ENCODE measurements at places on chromosomes 3 and 15. TPM values are rescaled to one million over a fixed set of nuclear protein-coding genes. Genes with fewer than 3 reads are reported as not detected.

Gene GPR160
- total RNA-seq = 14.6 TPM

Gene CA12
- 0.44 TPM for total RNA-seq

Gene ADAMTS17
- total RNA-seq = 4.8 TPM

DNA sequence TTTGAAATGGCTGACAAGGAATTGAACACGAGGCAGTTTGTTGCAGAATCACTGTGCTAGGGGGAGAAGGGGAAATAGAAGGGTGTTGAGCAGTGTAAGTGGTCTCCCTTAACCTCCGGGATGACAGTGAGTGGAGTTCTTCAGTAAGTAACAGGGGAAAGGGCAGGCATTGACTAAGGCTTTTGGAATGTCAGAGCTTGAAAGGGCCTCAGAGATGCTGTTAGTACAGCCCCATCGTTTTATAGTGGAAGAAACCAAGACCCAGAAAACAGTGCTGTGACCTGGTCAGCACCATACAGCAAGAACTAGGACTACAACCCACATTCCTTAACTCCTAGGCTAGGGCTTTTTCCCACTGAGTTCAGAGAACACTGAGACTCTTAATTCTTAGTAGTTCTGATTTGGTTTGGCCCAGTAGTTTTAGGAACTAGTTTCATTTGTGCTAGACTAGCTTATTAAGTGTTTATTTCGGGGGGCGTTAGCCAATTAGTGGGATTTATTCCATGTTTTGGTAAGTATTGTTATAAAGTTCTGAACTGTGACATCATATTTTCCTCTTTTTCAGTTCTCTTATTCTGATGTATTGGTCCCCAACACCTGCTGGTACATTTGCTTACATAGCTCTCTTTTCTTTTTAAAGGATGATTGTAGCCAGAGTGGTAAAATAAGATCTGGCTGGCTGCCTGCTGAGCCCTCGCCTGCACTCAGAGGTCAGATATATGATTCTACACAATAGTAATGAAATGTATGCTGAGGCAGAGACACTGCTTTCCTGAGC lies 34.2 kb downstream of the RAB11A start:
- no peak overlapping the region for H3K27ac ChIP-seq
- DNase-seq = no peak
- H3K36me3 ChIP-seq = peaks cover 62% of the 10 kb centered on the region
- H3K4me1 ChIP-seq = peaks cover 9% of the 10 kb centered on the region
- no peaks in the 10 kb centered on the region for H3K27me3 ChIP-seq

DNA sequence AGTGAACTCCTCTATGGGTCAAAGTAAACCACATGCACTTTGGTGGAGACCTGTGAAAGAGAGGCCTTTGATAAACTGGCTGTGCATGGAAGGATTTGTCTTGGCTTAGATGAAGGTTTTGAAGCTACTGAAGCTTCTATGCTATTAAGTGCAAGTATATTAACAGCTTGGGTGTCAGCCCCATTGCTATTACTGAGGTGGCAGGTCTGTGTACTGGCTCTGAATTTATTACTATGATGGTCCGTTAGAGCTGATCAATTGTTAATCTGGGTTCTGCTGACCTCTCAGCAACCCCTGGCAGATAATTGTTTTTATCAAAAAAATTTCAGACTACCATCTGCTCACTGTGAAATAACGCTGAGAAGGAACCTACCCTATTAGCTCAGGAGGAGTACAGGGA lies 268.2 kb downstream of the CACNA2D3 start:
- no peaks in the 10 kb centered on the region for H3K36me3 ChIP-seq
- H3K27ac ChIP-seq = no peak overlapping the region
- H3K27me3 ChIP-seq = no peaks in the 10 kb centered on the region
- H3K4me3 ChIP-seq = no peak overlapping the region
- DNase-seq = no peak
- no peaks in the 10 kb centered on the region for H3K4me1 ChIP-seq

DNA sequence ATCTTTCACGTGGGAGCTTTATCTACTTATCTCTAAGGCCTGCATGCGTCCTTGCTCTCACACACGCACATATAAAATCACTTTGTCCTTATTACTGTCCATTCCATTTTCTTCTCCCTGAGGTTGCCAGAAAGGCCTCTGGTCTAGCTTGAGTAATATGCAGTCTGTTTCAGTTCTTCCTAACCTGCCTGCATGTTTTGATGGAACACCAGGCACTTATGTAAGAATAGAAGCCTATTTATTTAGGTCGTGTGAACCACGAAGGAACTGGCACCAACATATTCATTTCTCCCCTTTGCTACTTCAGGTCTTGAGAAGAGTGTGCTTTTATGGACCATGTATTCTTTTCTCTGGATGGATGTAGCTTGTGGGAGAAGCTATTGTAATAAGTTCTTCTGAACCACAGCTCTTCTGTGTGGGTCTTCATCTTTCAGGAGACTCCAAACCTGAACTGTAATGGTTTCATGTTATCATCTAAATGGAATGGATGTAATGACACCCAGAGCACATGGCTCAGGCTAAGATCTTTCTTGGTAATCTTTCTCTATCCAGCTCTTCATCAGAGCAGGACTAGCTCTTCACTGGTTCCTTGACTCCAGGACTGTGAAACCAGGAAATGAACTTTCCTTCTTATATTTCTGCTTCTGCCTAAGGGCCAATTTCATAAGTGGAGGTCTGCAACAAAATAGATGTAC lies 53.8 kb downstream of the UBE2E2 start:
- no peak for DNase-seq
- no peak overlapping the region for H3K27ac ChIP-seq
- H3K36me3 ChIP-seq = no peaks in the 10 kb centered on the region
- no peaks in the 10 kb centered on the region for H3K27me3 ChIP-seq
- H3K4me1 ChIP-seq = peaks cover 8% of the 10 kb centered on the region
- H3K4me3 ChIP-seq = no peak overlapping the region

DNA sequence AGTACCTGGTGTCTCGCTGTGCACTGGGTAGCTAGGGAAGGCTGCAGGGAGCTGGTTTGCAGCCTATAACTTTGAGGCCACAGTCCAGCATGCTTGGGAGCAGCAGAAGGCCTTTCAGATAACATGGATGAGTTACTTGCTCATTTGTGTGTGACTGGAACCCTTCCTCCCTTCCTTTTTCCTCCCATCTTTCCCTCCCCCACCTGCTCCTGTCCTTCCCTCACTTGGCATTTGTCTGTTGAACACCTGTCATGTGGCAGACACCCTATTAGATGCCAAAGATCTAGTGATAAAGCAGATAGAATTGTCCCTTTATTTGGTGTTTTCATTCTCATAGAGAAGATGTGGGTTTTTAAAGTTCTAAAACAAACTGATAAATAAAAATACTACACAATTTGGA lies 71.6 kb downstream of the LRTM1 start:
- H3K36me3 ChIP-seq = no peaks in the 10 kb centered on the region
- H3K4me3 ChIP-seq = no peak overlapping the region
- DNase-seq = no peak

All from endothelial cell (in vitro differentiated cells).